Omental fat pad (tissue), 4 donors: ENCODE measurements at places on chromosomes 11 and 22. TPM values are rescaled to one million over a fixed set of nuclear protein-coding genes. Genes with fewer than 3 reads are reported as not detected.

DNA sequence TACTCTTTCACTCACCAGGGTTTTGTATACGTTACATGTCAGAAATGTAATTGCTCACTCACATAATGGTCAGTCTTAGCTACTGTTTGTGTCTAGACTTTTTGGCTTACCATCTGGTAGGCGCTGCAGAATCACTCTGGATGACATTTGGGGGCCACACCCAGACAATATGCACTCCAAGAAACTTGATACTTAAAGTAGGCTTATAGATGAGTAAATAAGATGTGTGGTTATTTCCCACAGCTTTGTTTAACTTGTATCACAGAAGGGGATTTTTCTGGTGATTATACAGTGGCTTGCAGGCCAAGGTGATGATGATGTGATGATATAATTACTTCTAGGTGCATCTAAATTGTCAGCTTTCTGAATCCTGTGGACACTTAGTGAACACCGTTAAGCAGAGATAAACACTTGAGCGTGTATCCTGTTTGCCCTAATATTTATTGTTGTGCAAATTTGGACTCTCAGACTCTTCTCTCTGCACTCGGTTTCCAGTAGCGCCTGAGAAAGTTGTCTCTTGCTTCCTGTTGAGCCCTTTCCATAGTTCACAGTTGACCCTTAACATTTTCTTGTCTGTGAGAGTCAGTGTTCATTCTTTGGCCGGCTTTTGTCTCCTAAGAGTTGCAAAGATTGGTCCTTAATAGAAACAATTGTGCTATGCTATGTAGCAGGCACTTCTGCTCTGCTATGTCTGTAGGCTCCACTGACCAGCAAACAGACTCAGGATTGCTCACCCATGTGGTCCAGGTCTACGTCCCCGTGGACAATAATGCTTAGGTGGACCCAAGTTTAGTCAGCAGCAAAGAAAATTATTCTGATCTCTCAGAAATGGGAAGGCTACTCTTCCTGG, 89.3 kb downstream of the PRR5L start:
- no peak for DNase-seq

- no peak for DNase-seq
Observed at GRCh38 chr11:102637731-102638130, 12.6 kb upstream of the MMP20 start.

OR52N5 gene
- total RNA-seq: not detected

GRCh38 chr11:20154381-20154780, 5.9 kb downstream of the DBX1 start:
- DNase-seq: no peak

MS4A2 gene
- 2.5 TPM for total RNA-seq

OR4B1 gene
- not detected for total RNA-seq

DNA sequence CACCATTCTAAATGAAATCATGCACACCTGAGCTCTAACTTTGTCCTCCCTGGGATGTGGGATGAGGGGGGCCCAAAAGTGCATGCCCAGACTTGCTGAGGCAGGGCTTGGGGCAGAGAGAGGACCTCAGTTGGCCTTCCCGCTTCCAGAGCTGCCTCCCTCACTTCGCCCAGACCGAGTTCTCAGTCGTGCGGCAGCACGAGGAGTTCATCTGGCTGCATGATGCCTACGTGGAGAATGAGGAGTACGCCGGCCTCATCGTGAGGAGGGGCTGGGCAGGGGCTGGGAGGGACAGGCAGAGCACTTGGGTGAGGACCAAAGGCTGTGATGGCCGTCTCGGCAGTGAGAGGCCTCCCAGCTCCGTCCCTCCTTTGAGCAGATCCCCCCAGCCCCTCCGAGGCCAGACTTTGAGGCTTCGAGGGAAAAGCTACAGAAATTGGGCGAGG, 8.2 kb downstream of the CFL1 start:
- DNase-seq: no peak

DNA sequence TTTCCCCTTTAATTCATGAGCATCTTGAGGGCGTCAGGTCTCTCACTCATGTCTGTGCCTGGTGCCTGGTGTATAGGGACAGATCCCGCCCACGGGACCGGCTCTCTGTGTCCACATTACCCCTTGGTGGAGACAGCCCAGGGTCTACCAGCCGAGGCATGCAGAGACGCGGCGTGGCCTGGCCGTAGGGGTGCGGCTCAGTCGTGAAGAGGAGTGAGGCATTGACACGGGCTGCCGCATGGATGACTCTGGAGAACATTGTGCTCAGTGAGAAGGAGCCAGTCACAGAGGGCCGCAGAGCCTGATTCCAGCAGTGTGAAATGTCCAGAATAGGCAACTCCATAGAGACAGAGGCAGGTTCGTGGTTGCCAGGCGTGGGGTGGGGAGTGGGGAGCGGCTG, 209.8 kb downstream of the TBC1D22A start:
- DNase-seq: no peak

GRCh38 chr11:34566736-34567135, 53.1 kb upstream of the ELF5 start:
- DNase-seq: no peak

DNA sequence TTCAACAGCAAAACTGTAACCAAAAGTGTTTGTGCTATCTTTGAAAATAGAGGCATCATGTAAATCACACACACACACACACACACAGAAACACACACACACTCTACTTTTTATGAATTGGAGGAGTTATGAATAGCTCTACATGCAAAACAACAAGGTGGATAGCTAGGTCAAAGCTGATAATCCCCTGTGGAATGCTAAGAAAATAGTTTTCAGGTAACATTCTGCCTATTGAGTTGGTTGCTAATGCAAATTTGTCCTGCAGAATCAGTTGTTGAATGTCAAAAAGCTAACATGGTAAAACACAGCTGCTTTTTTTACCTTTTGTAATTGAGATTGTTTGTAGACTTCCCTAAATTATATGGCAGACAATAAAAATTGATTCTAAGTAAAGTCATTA, 1658.4 kb upstream of the RAG2 start:
- no peak for DNase-seq

SSTR3 gene
- not detected for total RNA-seq

DNA sequence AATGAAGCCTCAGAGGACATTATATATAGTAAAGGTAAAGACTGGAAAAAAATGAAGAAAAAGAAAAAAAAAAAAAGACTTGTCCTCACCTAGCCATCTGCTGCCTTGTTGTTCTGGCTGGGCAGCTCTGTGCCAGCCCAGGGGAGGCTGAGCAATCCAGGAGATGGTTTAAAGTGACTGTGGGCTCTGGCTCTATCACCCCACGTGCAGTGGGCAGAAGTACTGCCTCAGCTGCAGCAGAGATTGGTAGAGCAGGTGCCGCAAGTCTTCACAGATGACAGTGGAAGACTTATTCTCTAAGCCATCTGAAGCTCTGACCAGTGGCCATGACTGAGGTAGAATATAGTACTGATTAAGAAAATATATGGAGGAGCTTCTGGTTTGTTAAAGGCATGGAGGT, 62.2 kb downstream of the SGSM3 start:
- no peak for DNase-seq

DNA sequence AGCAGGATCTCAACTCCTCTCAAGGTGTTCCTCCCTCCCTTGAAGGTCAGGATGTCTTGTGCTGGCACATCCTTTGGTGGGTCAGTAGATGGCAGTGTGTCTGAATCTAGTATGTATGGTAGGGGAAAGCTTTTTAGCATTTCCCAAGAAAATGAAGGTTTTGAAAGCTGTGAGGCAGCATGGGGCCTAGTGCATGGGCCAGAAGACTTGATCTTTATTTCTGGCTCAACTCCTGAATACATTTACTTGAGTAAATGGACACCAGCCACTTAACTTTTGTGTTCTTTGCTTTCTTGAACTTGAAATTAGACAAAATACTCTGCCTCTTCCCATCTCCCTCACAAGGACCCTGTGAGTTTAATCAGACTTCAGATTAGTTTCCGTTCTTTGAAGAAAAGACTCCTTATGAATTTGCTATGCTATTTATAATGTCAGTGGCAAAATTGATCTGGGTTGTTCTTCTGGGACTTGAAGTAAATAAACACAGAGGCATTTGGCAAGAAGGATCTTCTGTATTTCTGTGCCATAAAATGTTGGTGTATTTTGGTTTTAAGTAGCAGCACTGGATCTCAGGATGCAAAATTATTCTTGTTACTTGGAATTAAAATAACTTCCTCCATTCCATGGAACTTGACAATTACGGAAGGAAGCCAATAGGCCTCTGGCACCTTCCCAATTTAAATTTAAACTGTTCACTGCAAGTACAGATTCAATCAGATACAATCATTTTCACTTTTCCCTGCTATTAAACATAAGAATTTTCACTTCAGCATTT, 288.8 kb downstream of the CASP12 start:
- no peak for DNase-seq

DNA sequence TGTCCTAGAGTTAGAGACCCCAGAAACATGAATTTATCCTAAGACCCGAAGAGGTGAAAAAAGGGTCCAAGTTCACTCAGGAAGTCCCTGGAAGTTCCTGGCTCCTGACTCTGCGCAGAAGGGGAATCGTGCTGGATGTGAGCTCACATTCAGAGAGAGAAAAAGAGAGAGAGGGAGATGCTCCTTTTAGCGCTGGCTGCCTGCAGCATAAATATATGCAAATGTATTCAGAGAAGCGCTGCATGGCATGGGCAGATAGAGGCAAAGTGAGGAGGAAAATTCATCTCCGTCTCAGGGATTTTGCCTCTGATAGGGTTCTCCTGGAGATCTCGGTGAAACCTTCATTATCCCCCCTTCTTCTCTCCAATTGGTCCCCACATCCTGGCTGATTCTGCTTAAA, 517.2 kb downstream of the MN1 start:
- DNase-seq: no peak

CDKN1C gene
- total RNA-seq: 133 TPM
